Activated CD4-positive, alpha-beta T cell treated with anti-CD3 and anti-CD28 coated beads, Interleukin-2, amount 50 U/mL, for 24 hours (primary cell): ENCODE measurements at places on chromosomes 2 and 18.

DNA sequence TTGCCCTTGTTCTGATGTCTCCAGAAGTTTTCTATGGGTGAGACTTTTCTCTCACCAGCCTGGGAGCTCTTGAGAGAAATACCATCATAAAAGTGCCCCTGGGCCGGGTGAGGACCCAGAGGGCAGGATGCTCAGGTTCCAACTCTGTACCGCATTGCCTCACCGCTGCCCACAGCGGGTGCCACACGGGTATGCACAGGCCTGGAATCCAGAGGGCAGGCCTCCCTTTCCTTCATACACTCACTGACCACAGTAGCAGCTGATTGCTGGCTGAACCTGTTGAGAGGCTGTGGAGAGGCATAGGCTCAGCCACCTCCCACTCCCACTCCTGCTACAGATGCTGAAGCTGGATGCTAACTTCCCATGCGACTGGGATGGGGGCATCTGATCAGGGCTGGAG is 293.8 kb downstream of the CYP26B1 start:
- no peak for DNase-seq

DNA sequence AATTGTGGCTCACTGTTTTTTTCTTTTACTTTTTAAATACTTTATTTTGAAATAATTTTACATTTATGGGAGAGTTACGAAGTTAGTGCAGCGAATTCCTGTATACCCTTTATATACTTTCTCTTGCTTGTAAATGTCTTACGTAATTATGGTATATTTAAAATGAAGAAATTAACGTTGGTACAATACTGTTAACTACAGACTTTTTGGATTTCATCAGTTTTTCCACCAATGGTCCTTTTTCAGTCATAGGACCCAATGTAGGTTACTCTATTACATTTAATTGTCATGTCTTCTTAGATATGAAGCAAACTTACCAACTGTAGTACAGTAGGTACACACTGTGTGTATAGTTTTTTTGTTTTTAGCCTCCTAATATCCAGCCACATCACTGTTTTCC is 76.3 kb downstream of the BOLA3 start:
- DNase-seq: no peak

GRCh38 chr2:101549371-101549770 is 74.5 kb upstream of the RFX8 start:
- no peak for DNase-seq

DNA sequence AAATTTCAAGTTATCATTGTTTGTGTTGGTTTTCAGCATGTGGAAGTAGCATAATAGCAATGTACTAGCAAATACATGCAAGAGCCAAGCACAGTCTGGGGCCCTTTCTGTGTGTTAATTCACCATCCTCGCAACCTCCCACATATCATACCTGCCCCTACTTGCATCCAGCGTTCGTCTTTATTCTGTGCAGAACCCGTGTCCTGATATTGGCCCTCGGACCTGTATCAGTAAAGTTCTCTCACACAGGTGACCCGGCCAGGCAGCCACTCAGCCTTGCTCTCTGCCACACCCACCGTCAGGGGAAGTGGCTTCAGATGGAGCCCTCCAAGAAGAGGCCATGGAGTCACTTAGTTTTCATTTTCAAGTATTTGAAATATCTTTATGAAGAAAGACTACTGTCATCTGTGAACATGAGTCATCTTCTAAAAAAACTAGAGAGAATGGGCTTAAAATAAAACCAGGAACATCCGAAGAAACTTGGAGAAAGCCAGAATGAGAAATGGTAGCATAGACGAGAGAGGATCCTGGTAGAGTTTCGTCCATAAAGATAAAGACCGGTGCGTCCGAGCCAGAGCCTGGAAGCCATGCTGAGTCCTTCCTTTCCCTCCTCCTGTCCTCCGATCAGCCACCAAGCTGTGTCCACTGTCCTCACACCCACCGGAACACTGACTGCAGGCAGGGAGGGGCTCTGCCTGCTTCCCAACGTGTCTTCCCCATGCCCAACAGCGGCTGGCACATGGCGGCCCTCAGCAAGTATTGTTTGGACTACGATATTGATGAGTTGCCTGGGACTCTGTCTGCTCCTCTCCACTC is 57.3 kb upstream of the RPL31 start:
- no peak for DNase-seq
